Hematopoietic multipotent progenitor cell treated with erythropoietin and hydrocortisone succinate and interleukin-3 and kit ligand, for 6 days (in vitro differentiated cells): ENCODE measurements at places on chromosomes 3 and 15.

GRCh38 chr3:99534951-99535704, 103.3 kb upstream of the COL8A1 start:
- DNase-seq = no peak

- peak; percentile 41 for DNase-seq
These were observed 16.1 kb downstream of the AMOTL2 start for GRCh38 chr3:134357914-134358811.

DNA sequence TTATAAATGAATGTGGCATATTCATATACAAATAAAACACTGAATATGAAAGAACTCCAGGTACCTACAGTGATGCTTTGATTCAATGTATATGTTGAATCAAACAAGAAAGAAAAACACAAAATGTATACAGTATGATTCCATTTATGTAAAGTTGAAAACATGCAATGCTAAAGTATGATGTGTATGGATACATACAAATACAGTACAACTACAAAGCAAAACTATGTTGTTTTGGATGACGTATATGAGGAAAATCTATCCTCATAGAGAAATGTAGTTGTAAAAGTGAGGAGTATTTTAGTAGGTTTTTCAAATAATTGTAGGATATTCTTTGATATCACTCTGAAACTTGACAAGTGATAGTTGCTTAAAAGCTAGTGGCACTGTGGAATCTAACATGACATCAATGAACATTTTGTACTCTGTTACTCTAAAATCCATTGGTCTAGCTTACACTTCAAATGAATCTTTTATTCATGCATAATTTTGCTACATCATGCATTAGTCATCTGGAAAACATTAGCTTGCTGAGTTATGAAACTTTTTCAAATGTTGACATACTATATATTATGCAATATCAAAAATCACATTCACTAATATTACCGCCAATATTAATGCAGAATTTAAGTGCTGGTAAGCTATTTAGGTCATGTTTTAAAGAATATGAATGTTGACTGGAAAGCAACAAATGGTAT, 278.1 kb upstream of the CHRNA7 start:
- no peak for DNase-seq

GRCh38 chr15:48392356-48392755, 61.1 kb downstream of the DUT start:
- DNase-seq = no peak

- peak; percentile 28 for DNase-seq
These were observed 15.7 kb downstream of the LIPC start for GRCh38 chr15:58447271-58448010.

- no peak for DNase-seq
These were observed 128.7 kb downstream of the SCAPER start for GRCh38 chr15:76776480-76776879.

DNA sequence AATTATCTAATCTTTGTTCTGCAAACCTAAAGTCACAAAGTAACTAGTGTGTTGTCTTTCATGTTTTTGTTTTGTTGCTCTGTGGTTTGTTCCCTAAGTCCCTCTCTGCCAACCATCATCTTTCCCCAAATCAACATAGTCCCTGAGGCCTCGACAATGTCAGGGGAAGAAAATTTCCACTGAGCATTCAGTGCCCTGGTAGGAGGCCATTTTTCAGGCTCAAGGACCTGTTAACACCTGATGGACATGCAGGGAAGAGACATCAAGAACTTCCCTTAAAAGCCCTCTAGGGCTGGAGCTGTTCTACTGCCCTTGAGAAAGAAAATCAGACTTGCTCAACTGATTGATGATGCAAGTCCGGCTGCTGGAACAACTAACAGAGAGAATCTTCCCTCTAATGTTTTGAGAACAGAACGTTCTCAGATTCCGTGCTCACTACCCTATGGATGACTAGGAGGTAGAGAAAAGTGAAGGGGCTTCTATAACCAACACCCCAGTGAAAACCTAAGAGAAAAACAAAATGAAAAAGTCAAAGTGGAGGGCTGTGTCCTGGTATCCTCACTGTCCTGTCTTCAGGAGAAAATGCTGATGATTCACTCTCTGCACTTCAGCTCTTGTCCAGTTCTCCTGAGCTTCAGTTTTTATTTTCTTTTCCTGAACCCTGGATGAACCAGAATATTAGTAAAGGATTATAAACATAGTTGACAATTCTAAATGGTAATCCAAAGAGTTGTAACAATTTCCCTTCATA, 373.1 kb downstream of the FOXP1 start:
- peak; percentile 47 for DNase-seq

DNA sequence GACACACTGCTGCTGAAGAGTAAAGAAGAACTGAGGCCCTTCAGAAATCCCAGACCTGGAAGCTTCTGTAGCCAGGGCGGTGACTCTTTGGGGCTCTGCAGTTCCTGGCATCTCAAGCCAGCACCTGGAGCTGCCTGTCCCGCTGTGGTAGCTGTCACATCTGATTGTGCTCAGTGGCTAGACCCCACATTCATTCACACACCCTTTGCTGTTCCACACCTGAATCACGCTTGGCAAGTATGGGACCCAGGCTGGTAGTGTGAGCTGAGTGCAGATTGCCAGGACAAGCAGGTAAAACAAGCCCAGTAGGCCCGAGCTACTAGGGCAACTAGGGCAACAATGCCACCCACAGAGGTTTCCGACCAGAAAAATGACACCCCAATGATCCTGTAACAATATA, 218.2 kb downstream of the VGLL3 start:
- DNase-seq = no peak

DNA sequence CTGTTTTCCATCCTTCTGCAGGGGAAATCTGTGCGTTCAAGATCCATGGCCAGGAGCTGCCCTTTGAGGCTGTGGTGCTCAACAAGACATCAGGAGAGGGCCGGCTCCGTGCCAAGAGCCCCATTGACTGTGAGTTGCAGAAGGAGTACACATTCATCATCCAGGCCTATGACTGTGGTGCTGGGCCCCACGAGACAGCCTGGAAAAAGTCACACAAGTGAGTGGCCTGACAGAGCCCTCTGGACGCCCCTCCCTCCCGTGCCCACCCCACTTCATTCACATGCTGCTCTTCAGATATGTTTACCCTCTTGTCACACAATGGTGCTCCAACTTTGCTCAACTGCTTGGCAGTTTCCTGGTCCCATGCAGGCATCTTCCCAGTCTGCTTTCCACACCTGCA, 274.3 kb upstream of the TRIM42 start:
- DNase-seq = no peak

- DNase-seq = no peak
These were observed 217.3 kb downstream of the TBC1D2B start for GRCh38 chr15:77860071-77860691.

DNA sequence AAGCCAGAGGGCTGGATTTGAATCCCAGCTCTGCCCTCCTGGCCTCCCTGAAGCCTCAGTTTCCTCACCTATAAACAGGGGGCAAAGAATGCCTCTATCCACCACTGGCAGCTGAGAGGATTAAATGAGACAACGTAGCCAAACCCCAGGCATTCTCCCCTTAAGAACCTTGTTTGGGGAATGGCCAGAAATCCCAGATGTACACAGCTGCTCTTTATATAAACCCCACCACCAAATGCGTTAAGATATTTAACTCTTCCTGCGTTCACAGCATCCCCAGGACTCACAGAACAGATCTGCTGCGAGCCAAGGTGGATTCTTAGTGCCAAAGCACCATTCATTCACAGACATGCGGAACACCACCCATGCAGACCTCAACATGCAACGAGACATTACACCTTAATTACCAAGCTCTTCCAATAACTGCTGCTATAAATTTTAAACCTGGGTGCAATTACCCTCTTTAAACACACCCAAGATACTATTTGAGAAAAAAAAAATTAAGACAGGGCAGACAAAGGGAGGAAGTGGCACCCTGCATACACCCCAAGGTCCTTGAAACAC, 5.2 kb downstream of the TLE3 start:
- no peak for DNase-seq

DNA sequence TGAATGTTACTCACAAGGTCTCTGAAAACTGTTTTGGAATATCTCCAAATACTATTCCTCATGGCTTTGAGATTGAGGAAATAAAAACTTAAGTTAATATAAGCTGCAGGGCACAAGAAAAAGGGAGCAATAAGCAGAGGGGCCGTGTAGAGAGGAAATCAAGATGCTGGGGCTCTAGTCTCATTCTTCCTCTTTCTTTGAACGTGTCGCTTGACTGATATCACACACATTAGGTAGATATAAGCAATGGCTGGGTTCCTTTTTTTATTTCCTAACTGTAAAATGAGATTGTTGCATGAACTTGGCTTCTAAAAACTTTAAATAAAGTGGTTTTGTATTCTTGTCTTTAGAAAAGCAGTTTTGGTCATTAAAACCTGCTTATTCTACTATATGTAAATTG, 326.7 kb upstream of the ROPN1 start:
- DNase-seq = peak; percentile 45

GRCh38 chr3:33458446-33458845, 18.2 kb upstream of the UBP1 start:
- peak; percentile 81 for DNase-seq

DNA sequence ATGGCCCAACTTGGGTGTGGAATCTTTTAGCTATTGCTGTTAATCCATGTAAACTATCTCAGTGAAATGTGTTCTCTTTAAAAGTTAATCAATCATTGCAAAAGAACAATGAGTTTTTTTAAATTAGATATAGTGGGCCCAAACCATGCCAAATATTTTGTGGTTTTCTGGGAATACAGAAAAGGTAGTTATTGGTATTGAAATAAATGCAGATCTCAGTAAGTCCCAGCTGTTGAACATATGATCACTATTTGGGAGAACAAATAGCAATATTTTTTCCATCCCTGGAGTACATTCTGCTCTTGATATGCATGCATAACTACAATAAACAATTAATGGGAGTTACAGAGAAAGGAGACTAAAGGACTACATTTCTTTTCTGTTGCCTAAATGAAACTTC, 36.0 kb upstream of the LEKR1 start:
- DNase-seq = no peak

DNA sequence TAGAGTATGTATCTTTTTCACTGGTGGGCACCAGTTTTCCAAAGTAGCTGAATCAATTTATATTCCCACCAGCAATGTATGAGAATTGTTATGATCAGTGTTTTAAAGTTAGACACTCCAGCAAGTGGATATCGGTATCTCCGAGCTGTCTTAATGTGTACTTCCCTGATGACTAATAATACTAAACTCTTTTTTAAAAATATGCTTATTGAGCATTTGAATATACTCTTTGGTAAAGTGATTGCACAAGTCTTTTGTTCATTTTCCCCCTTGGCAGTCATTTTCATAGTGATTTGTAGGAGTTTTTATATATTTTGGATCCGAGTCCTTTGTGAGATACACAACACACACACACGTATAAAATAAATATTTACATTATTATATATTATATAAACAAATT, 12.5 kb upstream of the FEM1B start:
- DNase-seq = no peak

DNA sequence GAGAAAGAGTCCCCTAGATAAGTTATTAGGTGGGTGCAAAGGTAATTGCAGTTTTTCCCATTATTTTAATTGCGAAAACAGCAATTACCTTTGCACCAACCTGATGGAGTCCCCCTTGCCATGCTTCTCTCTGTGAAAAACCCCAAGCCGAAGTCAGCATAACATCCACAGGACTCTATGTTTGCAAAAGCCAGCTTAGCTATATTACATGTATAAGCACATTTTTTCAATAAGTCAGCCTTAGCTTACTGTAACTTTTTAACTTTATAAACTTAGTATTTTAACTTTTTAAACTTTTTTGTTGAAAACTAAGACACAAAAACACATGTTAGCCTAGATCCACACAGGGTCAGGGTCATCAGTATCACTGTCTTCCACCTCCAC, 21.4 kb upstream of the MUC20 start:
- no peak for DNase-seq

DNA sequence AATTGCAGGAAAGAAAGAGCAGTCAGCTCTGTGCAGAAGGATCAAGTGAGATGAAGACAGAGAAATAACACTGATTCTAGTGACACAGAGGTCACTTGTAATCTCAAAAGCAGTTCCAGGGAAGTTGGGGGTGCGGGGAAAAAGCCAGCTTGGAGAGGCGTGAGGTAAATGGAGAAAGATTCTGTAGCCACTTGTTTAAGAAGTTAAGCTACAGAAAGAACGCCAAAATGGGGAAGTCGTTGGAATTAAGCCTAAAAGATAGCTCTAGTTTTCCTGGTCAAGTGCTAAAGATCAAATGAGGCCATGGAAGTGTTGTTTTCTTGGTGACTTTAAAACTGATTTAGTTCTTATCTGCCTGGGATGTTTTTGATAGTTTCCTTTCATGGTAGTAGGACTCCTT, 152.0 kb downstream of the GREM1 start:
- no peak for DNase-seq

DNA sequence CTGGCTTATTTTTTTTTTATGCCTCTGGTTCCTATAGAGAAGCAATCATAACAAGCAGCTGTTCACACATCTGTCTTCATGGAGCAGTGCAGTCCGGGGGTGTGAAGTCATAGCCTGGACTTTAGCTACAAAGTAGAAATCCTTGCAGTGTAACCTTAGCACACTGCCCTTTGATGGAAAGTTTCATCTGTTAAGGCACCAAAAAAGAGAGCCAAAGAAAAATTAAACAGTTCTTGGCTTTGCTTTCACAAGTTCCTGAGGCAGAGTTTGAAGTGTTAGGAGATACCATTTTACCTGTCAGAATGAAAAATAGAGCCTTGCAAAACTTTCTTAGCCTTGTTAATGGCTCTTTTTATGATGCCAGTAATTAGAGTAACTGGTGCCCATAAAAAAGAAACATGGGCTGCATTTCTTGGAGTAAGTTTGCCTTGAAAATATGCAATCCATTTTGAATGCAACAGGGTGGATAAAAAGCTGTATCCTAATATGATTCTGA, 84.1 kb downstream of the PIK3R4 start:
- no peak for DNase-seq

DNA sequence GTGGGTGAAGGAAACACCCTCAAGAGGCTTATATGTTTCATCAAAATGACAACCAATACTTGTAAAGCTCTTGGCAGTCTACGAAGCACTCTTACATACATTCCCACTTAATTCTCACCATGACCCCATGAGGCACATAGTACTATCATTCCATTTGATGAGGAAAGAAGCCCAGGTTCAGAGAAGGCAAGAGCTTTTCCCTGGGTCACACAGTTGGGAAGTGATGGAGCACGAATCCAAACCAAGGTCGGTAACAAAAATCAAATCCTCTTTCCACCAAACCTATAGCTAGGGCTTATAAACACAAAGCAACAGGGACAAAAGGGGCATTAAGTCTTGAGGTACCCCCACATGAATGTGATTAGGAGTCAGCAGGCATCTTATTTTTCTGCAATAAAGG, 187.1 kb downstream of the UACA start:
- DNase-seq = no peak

- no peak for DNase-seq
These were observed 70.6 kb downstream of the USF3 start for GRCh38 chr3:113625834-113626233.

- no peak for DNase-seq
These were observed 24.8 kb downstream of the STARD5 start for GRCh38 chr15:81299156-81299555.
